SK-N-SH (cell line): ENCODE measurements at places on chromosomes 5 and 9. TPM values are rescaled to one million over a fixed set of nuclear protein-coding genes. Genes with fewer than 3 reads are reported as not detected.

DNA sequence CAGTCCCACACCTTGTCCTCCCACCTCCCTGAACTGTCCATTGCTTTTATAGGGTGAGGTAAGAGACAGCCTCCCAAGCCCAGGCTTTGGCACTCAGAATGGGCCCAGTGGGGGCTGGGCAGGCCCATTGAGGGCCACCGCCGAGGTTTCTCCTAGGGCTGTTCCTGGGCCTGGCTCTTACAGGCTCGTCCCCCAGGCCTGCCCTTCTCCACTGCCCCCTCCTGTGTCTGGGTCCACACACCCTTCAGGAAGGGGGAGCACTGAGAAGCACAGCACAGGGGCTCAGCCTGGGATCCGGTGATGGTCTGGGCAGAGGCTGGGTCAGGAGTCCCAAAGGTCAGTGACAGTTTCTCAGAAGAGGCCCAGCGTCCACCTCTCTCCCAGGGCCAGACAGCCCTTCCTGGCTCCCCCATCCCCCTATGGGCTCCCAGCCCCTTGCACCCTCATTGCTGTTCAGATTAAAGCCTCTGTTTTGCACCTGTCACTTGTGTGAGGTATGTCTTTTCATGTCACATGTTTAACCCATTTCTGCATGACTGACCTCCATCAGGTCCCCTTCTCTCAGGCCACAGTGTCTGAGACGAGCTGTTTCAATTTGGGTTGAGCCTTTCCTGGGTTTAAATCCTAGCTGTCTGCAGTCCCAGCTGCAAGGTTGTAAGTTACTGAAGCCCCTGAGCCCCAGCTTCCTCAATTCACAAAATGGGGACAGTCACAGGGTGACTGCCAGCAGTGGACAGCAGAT, 29.4 kb downstream of the IER5L start:
- DNase-seq: no peak

GRCh38 chr9:82467436-82467835, 478.9 kb downstream of the SPATA31D1 start:
- DNase-seq: no peak

GRCh38 chr9:98989036-98990000, 45.6 kb downstream of the COL15A1 start:
- no peak for DNase-seq

GRCh38 chr5:7978991-7979390, 110.0 kb downstream of the MTRR start:
- DNase-seq: no peak

GRCh38 chr5:146218168-146218567, 14.8 kb downstream of the RBM27 start:
- no peak for DNase-seq

- no peak for DNase-seq
These were observed 28.3 kb downstream of the NRG2 start for GRCh38 chr5:140014751-140015150.

DNA sequence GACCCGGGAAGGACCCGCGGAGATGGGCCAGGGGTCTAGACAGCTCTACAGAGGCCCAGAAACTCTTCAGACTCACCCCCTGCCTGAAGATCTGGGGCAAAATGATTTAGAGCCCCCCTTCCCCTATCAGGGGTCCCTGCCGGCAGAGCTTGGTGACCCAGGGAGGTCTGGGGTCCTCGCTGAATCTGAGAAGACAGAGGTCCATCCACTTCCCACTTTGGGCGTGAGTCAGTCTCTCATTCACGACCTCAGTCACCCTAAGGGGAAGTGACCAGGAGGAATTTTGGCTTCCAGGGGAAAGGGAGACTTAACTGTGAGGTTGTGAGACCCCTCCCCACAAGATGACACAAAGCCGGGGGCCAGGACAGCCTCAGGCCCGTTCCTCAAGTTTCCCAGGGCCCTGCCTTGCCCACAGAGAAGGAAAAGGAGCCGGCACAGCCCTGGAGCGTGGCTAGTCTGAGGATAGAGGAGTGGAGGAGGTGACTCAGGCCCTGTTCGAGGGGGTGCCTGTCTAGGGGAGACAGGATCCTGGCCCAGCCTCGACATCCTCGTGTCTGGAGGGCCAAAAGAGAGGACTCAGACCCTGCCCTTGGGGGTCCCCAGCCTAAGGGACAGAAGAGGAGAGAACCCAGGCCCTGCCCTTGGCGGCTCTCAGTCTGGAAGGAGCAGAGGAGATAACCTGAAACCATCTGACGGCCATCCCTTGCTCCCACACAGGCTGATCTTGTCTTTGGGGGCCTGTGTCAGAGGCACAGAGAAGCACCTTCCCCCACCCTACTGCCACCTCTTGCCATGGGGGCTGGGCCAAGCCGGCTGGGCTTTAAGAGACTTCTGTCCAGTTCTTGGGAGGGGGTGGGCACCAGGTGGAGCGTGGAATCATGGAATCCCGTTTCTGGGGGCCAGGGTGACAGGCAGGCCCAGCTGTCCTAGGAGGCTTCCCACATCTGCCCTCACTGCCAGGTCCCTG, 889 bp downstream of the PDLIM4 start:
- peak; percentile 55 for DNase-seq

DNA sequence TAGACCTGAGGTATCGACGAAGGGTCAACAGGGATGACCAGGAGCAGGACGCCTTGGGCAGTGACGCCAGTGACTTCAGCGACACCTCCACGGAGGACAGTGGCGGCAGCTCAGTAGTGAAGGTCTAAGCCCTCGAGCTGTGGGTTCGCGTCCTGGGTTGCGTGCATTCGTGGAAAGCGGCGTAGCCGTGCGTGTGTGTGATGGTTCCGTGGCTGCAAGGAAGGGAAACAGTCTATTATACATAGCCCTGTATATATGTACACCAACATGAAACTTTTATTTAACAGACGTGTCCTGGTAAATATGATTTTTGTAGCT, 8.4 kb downstream of the PPP1R26 start:
- no peak for DNase-seq

DNA sequence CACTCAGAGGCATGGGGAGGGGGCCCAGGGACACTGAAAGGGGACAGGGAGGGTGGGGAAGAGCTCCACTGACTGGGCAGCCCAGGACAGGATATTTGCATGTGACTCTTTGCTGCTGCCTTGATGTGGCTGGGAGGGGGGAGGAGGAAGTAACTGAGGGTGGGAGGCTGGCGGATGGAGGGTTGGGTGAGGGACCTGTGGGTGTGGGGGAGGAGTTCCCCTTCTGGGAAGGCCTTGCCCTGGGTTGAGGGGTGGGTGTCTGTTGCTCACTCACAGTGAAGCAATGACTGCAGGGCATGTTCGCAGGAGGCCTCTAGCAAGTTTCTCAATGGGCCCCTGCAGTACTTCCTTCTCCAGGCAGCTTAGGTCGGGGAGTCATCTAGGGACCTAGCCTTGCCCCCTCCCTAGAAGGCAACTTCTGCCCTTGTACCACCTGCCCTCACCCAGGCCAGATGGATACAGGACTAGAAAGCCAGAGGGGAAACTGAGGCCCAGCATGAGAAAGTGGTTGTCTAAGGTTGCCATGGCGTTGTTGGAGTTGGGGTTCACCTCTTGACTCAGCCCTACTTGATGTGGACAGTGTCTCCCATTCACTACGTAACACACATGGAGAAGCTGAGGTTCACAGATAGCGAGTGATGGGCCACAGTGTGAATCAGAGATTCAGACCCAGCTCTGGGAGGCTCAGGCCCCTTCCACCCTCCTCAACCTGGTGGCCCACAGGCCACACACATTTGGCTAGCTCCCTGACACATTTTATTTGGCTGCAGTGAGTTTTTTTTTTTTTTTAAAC, 3.0 kb downstream of the GRK6 start:
- DNase-seq: no peak

GRCh38 chr5:45281081-45281480, 415.1 kb downstream of the HCN1 start:
- no peak for DNase-seq

- no peak for DNase-seq
These were observed 28.3 kb upstream of the NDFIP1 start for GRCh38 chr5:142080248-142080647.

- DNase-seq: no peak
These were observed 64.4 kb downstream of the UGCG start for GRCh38 chr9:111961009-111961408.

DNA sequence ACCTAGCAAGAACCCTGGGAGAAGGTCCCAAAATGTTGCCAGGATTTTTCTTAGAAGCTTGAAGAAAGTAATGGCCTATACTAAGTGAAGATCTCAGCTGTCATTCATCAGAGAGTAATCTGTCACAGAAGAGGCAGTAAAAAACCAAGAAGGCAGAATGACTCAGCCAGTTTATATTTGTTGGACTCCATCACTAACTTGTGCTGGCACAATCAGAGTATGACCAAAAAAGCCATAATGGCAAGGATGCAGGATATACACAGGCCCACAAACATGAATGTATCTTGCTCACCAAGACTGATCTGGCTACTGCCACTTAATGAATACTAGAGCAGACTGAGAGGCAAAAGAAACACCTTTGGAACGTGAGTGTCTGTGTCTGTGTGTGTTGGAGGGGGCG, 104.0 kb upstream of the POU5F2 start:
- DNase-seq: no peak

- no peak for DNase-seq
These were observed 209.4 kb upstream of the TRIM32 start for GRCh38 chr9:116477584-116478141.

DNA sequence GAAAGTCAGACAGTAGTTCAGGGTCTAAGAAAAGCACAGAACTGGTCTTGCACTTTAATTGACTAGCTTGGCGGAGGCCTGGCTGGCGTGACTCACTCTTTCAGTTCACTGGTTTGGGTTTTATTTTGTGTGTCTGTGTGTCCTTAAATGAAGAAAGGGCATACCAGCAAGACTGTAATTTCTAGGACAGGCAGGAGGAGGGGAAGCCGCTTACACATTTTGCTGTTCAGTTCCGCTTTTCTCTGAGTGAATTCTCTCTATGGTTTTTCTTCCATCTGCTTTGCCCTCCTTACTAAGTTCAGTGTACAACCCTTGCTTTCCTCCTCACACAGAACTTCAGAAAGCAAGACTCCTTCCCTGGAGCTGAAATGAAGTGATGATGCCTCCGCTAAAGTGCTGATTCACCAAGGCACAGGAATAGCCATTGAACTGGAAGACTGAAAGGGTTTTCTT, 150.8 kb downstream of the MEF2C start:
- no peak for DNase-seq

GRCh38 chr5:168642019-168642418, 62.9 kb upstream of the PANK3 start:
- DNase-seq: no peak

- no peak for DNase-seq
These were observed 44.2 kb downstream of the FAF2 start for GRCh38 chr5:176492431-176492830.

DNA sequence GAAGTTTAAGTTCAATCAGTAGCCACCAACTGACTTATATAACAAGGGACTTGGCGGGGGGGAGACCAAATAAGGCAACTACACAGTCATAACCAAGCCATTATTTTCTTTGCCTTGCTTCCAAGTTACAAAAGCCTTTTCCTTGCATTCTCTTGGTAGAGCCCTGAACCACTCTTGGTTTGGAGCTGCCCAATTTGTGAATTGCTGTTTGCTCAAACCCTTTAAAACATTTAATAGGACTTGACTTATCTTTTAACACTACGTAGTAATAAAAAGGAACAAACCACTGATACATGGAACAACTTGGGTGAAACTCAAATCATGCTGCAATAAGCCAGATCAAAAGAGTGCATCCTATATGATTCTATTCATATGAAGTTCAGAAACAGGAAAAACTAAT, 31.7 kb upstream of the MSH3 start:
- no peak for DNase-seq

DNA sequence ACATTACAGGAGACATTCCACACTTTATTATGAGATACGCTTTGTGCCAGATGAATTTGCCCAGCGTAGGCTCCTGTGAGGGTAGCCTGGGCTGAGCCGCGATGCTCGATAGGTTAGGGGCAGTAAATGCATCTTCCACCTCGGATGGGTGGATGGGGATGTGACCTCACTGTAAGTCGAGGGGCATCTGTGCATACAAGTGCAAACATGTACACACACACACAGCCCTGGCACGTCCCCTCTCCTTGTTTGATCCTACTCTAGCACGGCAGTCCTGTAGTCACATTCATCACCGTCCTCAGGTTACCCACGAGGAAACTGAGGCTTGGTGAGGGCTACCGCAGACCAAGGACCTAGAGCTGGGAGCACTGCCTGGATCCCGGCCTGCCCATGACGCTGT, 166.8 kb downstream of the COL23A1 start:
- DNase-seq: peak; percentile 10

- DNase-seq: no peak
These were observed 59.6 kb downstream of the ARHGAP26 start for GRCh38 chr5:142829801-142830220.

- no peak for DNase-seq
These were observed 209.2 kb upstream of the CD180 start for GRCh38 chr5:67405755-67406154.

- DNase-seq: no peak
These were observed 18.7 kb upstream of the RASGRF2 start for GRCh38 chr5:80941496-80941895.

Gene SHOC1
- polyA plus RNA-seq: not detected in 2 replicates

Gene REEP2
- polyA plus RNA-seq: 25.4 and 31.2 TPM in 2 replicates

Gene SH3TC2
- 1.1 and 1.7 TPM in 2 replicates for polyA plus RNA-seq

Gene SLC2A8
- 15.1 and 18.7 TPM in 2 replicates for polyA plus RNA-seq

Gene MSX2
- polyA plus RNA-seq: 5.1 and 5.8 TPM in 2 replicates

Gene TEK
- 0.03 and 0.10 TPM in 2 replicates for polyA plus RNA-seq

Gene SPATA31D4
- not detected in 2 replicates for polyA plus RNA-seq

Gene DRD1
- polyA plus RNA-seq: 0.02 TPM in 1 of 2 replicates, not detected in the other

Gene MZB1
- 0.06 TPM in 1 of 2 replicates, not detected in the other for polyA plus RNA-seq

Gene GABRA6
- 0.10 TPM in 2 replicates for polyA plus RNA-seq

Gene ARL14EPL
- not detected in 2 replicates for polyA plus RNA-seq
